Fibroblast of the aortic adventitia (primary cell): ENCODE measurements at places on chromosomes 3 and 15. TPM values are rescaled to one million over a fixed set of nuclear protein-coding genes. Genes with fewer than 3 reads are reported as not detected.

DNA sequence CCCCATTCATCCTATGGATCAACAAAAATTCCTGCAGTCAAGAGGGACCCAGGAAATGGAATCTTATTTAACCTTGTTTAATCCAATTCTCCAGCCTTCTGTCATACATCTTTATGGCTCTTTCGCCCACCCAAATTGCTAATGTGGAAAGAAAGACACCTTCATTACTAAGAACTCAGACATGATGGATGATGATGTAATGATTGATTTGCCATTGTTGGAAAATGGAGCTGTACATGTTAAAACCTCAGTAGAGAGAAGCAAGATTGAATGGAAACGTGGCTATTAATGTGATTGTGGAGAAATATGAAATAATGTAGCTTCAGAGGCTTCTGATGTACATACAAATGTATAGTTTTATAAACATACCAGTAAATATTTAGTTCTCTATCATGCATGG is 15.7 kb upstream of the PTPRG start:
- DNase-seq: no peak

DNA sequence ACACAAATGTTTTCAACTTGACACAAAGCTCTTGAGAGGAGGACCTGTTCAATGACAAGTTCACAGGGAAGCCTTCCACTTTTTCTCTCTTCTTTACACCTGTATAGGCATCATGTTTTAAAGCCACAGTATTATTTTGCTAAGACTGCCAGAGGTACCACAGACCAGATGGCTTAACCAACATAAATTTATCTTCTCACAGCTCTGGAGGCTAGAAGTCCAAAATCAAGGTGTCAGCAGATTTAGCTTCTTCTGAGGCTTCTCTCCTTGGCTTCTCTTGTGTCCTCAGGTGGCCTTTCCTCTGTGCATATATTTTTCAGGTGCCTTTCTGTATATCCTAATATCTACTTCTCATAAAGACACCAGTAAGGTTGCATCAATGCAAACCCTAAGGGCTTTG is 435.2 kb upstream of the GBE1 start:
- DNase-seq: no peak

- peak; percentile 22 for DNase-seq
Measured at GRCh38 chr3:196968233-196969133, at the start of gene PIGZ. Gene PIGZ, minus strand, starts transcription at chr3:196968833. Its CDS starts 16,802 bp downstream, at chr3:196952031.

DNA sequence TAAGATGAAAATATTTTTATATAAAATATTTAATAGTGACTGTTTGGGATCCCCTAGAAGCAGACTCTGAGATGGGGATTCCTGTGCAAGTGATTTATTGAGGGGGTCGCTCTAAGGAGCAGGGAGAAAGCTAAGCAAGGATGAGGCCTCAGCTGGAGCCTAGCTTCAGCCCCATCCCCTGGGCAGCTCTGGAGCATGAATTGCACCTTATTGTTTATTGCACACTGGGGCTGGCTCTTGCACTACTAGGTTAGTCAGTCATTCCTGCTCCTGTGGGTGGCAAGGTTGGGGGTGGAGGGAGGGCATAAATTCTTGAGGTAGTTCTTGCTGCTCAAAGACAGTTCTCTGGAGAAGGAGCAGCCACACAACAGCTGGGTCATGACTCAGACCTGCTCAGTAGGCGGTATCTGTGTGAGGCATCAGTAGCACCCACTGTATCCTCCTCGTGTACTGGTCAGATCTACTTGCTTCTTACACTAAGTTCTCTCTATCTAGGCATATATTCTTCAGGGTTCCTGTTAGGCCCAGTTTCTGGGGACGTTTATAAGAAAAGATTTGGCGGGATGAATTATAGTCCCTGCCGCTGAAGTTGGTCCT is 27.2 kb upstream of the TNFSF10 start:
- DNase-seq: peak; percentile 70

GRCh38 chr3:54235998-54236397 is 113.6 kb downstream of the CACNA2D3 start:
- DNase-seq: no peak

DNA sequence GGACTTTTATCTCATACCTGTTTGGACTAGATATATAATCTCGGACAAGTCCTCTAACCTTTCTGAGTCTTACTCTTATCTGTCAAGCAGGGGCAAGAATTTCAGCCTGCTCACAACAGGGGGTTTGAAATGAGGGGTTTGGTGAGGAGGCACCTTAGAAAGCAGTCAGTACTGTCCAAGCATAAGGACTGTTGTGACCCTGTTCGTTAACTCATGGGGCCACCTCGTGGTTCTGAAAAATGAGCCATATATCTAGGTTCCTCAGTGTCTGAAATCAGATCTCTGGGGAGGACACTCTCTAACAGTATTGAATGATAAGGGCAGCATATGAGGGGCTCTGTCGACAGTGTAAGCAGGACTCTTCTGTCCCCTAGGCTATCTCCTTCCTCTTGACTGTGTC is 7.2 kb upstream of the TIMP4 start:
- DNase-seq: no peak

- DNase-seq: no peak
Measured at GRCh38 chr15:41983621-41984571, 11.5 kb upstream of the EHD4 start.

- peak; percentile 50 for DNase-seq
Measured at GRCh38 chr15:44381236-44381635, 46.2 kb upstream of the CTDSPL2 start.

- no peak for DNase-seq
Measured at GRCh38 chr3:185175370-185175987, 22.6 kb upstream of the C3orf70 start.

DNA sequence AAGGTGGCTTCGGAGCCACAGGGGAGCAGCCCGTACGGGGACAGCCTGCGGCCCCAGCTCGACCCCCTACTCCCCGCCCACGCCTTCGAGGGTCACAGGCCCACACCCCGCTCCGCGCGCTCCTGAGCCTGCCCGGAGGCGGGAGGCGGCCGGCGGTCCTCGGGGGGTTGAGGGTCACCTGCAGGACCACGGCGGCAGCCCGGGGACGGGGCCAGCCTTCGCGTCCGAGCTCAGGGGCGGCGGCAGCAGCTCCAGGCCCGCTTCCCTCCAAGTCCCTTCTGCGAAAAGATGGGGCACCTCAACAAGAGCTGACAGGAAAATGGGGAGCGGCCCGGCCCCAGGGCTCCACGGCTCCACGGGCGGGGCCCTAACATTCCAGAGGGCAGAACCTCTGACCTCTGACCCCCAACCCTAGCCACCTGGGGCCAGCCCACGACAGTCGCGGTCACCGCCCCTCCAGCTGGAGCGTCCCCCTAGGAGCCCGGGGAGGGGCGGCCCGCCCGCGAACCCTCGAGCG is 428 bp downstream of the LYSMD4 start:
- no peak for DNase-seq

DNA sequence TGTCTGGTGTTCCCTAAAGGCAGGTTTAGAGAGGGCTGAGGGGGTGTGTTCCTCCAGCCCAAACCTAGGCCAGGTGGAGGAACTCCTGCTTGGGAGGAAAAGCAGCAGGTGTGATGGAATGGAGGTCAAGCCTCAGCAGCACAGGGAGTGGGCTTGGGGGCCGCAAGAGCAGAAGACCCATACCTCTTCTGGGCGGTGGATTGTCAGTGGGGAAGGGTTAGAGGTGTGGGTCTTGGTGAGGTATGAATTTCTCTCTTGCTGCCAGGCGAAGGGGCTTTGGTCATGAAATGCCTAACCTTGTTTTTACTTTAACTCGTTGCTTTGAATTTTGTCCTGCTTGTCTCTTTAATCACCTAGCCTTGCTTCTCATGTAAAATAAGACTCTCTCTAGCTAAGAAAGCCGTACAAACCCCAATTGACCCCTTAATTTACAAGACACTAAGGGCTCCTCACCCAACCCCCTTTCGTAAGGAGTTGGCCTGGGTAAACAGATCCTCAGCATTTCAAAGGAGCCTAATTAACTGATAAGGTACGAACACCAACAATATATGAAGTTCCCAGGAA is 38.9 kb downstream of the DHX30 start:
- DNase-seq: no peak

DNA sequence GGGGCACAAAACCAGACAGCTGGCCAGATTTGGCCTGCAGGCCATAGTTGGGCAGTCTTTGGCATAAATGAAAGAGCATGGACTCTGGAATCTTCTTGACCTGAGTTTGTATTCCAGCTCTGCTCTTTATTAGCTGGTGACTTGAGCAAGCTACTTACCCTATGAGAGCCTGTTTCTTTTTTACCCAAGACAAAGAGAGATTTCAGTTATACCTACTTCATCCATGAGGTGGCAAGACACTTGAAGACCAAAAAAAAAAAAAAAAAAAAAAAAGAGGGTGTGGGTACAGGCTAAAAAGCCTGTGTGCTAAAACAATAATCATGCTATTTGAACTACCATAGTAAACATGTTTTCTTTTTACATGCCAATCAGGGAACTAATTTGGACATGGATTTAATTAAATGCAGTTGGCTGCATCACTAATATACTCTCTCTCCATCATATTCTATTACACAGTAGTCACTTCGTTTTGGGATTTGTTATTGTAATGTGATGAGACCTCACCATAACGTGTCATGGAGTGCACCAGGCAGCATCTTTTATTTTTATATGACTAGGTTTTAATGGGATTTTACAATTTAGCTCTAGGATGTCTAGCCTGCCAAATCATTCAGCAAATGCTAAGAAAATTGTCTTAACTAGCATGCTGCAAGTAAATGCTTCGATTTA is 109.2 kb upstream of the FHIT start:
- DNase-seq: no peak

DNA sequence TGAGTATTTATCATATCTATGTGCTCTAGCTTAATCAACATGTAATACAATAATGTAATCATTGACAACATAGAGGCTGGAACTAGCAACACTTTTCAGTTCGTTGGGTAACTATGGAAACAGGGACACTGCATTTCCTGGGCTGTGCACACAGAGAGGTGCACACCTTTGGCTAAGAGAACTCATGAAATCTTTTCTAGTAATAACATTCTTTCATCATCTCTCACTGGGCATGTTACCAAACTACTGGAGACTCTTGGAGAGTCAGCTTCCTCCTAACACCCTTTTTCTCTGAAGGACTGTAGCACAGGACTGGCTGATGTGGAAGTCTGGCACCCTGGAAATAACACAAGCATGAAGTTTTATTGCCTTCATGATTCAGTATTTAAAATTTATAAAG is 135.6 kb downstream of the KCNMB2 start:
- DNase-seq: peak; percentile 1

- DNase-seq: no peak
Measured at GRCh38 chr3:148173851-148174250, 523.9 kb upstream of the AGTR1 start.

- DNase-seq: no peak
Measured at GRCh38 chr3:157058392-157059071, 101.4 kb downstream of the CCNL1 start.

- peak; percentile 73 for DNase-seq
Measured at GRCh38 chr3:157606011-157606851, 103.0 kb upstream of the VEPH1 start.

DNA sequence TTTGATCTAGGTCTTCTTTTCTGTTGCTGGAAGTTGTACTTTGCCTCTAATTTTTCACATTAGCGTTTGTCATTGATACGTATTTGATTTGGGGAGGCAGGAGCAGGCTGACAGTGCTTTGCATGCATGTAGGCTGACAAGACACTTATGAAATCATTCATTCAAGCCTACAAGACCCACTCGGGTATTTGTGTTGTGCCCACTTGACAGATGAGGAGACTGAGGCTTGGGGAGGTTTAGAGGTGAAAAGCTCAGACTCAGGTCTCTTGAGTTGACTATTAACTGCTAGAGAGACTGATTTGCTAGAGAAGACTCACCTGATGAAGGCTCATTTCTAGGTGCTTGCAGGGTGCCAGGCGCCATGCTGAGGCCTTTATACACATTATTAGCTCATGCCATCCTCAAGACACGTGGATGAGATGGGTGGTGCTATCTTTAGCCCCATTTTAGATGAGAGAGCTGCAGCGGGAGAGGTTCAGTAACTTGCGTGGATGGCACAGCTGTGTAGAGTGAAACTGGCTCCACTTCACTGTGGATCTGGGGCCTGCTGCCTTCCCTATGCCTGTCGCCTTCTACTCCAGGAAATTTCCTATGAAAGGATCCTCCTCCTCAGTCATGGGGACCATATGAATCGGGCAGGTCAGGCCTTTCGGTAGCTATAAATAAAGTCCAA is 192.7 kb downstream of the ITPR1 start:
- DNase-seq: no peak

- peak; percentile 28 for DNase-seq
Measured at GRCh38 chr15:58666957-58667356, 82.5 kb downstream of the ADAM10 start.

GRCh38 chr3:197260491-197261163 is 37.8 kb downstream of the DLG1 start:
- DNase-seq: no peak

- DNase-seq: no peak
Measured at GRCh38 chr3:136067211-136067610, 101.7 kb downstream of the PPP2R3A start.

- DNase-seq: no peak
Measured at GRCh38 chr15:60989696-60990095, 239.4 kb downstream of the RORA start.

DNA sequence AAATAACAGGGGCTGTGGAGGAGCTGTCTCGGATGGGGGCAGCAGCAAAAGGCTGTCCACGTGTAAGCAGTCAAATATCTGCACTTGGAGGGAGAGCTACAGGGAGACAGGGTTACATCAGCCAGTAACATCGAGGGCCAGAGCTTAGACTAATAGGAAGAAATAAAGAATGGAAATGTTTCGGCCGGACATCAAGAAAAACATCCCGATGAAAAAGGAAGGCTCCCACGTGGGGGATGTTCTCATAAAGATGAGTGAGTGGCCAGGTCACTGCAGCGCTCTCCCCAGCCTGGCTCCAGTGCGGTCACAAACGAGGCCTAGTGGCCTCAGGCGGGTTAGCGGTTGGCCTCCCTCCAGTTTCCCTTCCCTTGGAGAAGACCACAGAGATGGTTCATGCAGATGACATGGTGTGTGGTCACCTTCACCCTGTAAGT is 56.1 kb upstream of the WNT5A start:
- DNase-seq: no peak

- DNase-seq: no peak
Measured at GRCh38 chr15:32636410-32636809, 5.1 kb upstream of the SCG5 start.

DNA sequence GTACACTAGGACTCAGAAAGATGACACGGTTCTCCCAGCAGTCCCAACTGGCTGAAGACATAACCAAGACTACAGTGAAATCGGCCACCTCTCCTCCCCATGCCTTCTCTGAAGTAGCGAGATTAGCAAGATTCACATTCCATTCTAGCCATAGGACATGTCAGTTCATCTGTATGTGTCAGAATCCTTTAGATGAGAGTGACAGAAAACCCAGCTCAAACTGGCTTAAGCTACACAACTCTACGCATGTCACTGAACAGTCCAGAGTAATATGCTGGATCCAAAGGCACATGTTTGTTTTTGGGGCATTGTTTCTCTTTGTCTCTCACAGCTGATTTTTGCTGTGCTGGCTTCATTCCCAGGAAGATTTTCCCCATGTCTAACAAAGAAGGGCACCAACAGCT is 75.8 kb downstream of the RARB start:
- no peak for DNase-seq

- DNase-seq: no peak
Measured at GRCh38 chr15:74520407-74520806, 20.6 kb upstream of the ARID3B start.

The SOX14 gene
- not detected in 2 replicates for total RNA-seq

The ITIH3 gene
- total RNA-seq: under 0.01 and 0.49 TPM in 2 replicates

The GOLGA6L10 gene
- 0.45 and 0.49 TPM in 2 replicates for total RNA-seq

The AGBL1 gene
- not detected in 2 replicates for total RNA-seq

The ACTRT3 gene
- total RNA-seq: 3.8 and 4.3 TPM in 2 replicates

The PCLAF gene
- 6.6 and 56.7 TPM in 2 replicates for total RNA-seq

The MKRN3 gene
- 0.45 and 0.65 TPM in 2 replicates for total RNA-seq

The ARL6IP5 gene
- total RNA-seq: 108 and 177 TPM in 2 replicates

The CACNA2D3 gene
- 0.45 TPM in 1 of 2 replicates, not detected in the other for total RNA-seq

The CCDC39 gene
- total RNA-seq: 0.27 and 8.1 TPM in 2 replicates

The SEMA3G gene
- total RNA-seq: 0.49 TPM in 1 of 2 replicates, not detected in the other

The CSK gene
- 8.0 and 28.1 TPM in 2 replicates for total RNA-seq

The TMEM45A gene
- total RNA-seq: 13.7 and 50.6 TPM in 2 replicates
